DMS79 treated with DMSO at 0.1 percent for 48 hours (cell line): ENCODE measurements at places on chromosomes 2 and 18.

GRCh38 chr2:11995456-11995855, 249.0 kb downstream of the LPIN1 start:
- DNase-seq, result no peak

DNA sequence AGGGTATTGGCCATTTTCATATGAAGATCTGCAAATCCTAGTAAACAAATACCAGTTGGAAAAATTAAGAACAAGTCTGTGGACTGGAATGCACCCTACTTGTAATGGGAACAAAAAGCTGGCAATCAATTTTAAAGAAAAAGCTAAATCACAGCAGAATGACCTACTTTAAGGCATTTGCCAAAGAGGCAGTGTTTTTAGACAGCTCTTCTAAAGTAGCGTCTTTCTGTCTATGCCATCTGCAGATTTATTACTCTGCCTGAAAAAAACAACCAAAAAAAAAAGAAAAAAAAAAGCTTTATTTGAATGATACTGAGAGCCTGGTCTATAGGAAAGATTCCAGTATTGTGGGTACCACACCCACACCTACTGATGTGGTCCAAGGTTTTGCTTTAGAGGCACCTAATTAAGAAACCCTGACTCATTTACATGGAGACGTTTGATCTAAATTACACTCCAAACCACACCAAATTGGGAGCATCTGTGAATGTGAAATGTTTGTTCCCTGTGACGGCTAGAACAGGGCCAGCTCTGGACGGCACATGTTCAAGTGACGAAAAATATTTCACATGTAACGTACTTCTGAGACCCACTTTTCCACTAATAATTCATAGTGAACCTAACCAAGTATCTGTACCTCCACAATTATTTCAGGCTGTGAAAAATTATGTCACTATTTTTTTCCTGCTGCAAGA, 597.1 kb downstream of the ARHGAP15 start:
- no peak for DNase-seq

GRCh38 chr2:133200684-133201421, 367.4 kb downstream of the NCKAP5 start:
- no peak for DNase-seq

- peak; percentile 41 for DNase-seq
These were observed 456.3 kb downstream of the DLGAP1 start for GRCh38 chr18:3998698-3999333.

- no peak for DNase-seq
These were observed 45.8 kb upstream of the OTOF start for GRCh38 chr2:26523750-26524149.
